ENCODE measurements at places on chromosomes 12 and 14. TPM values are rescaled to one million over a fixed set of nuclear protein-coding genes. Genes with fewer than 3 reads are reported as not detected.

Gene B3GNT4
- 5.2 TPM for polyA plus RNA-seq

Gene POTEG
- 0.14 TPM for polyA plus RNA-seq

Gene PLCZ1
- 1.2 TPM for polyA plus RNA-seq

Gene IRAK3
- 3.9 TPM for polyA plus RNA-seq

Gene FKBP11
- 12.1 TPM for polyA plus RNA-seq

Gene RFX4
- polyA plus RNA-seq, result 0.36 TPM

Gene DACT1
- polyA plus RNA-seq, result 39.4 TPM

Gene RPGRIP1
- 0.81 TPM for polyA plus RNA-seq

Gene NYNRIN
- polyA plus RNA-seq, result 47.9 TPM

Gene RAD9B
- 1.1 TPM for polyA plus RNA-seq

Gene GLS2
- 1.7 TPM for polyA plus RNA-seq

Gene TRIM9
- polyA plus RNA-seq, result 3.2 TPM

Gene CMTM5
- polyA plus RNA-seq, result 1.5 TPM

Gene PRKD1
- 27.9 TPM for polyA plus RNA-seq

Gene PMCH
- 0.42 TPM for polyA plus RNA-seq

Gene LUM
- 73.2 TPM for polyA plus RNA-seq

Gene CCDC184
- 0.81 TPM for polyA plus RNA-seq

Gene SIX1
- 9.1 TPM for polyA plus RNA-seq

Gene OLR1
- polyA plus RNA-seq, result 0.46 TPM

Gene RASAL1
- 14.7 TPM for polyA plus RNA-seq

Gene KLRC4
- not detected for polyA plus RNA-seq

Gene ARF6
- polyA plus RNA-seq, result 84.5 TPM

Gene TMEM63C
- polyA plus RNA-seq, result 1.0 TPM

Gene WIF1
- 3.2 TPM for polyA plus RNA-seq

Gene PAPLN
- 35.0 TPM for polyA plus RNA-seq

Gene PTCSC3
- 0.32 TPM for polyA plus RNA-seq

Gene NPFF
- not detected for polyA plus RNA-seq

Gene TRHDE
- polyA plus RNA-seq, result 21.1 TPM

Gene RIMBP2
- 24.3 TPM for polyA plus RNA-seq

Gene RBM25
- polyA plus RNA-seq, result 158 TPM

Gene NANOG
- polyA plus RNA-seq, result 0.33 TPM

Gene RNU4-1
- not detected for polyA plus RNA-seq

Gene SLC2A3
- polyA plus RNA-seq, result 21.4 TPM

Gene CIDEB
- 24.0 TPM for polyA plus RNA-seq

Gene CCNK
- 43.1 TPM for polyA plus RNA-seq

Gene KRT78
- not detected for polyA plus RNA-seq

Gene DCAF4
- polyA plus RNA-seq, result 18.2 TPM

Gene CLMN
- polyA plus RNA-seq, result 19.0 TPM

Gene PLBD1
- polyA plus RNA-seq, result 39.0 TPM

Gene SPX
- 15.6 TPM for polyA plus RNA-seq

Gene OTX2
- polyA plus RNA-seq, result not detected

Measured in left renal cortex interstitium (tissue), 4 donors.